Breast epithelium (tissue), 4 donors: ENCODE measurements at places on chromosomes 3 and 15. TPM values are rescaled to one million over a fixed set of nuclear protein-coding genes. Genes with fewer than 3 reads are reported as not detected.

The CELSR3 gene
- 0.88 TPM for total RNA-seq

DNA sequence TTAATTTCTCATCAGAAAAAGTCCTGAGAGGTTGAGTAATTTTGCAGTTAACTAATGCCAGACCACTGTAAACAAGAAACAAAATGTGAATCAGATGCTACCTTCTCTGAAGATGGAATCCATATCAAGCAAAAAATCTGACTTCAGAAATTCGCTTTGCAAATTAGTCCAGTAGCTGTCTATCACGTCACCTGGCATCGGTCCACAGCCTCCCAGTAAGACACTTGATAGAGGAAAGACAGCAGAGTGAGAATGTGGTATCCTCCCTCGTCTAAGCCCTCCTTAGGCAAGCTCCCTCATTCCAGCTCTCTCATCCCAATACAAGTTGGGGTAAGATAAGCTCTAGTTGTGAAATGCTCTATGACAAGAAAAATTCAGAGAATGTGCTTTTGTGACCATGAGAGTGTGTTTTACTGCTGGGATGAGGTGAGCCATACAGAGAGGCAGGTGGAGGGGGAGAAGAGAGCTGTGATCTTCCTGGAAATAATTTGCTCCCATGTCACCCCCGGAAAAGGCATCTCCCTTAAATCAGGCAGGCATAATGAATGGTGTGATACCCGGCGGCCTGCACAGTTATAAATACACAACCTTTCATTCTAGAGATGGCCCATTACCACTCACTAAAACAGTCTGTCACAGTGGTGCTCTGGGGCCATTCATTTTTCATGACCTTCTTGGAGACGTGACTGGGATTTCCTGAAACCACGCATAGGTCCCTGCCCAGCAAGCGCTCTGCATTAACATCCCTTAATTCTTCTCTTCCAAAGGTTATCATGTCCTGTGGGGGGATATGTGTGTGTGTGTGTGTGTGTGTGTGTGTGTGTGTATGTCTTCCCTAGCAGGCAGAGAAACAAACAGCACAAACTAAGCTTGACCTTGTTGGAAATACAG, 602.0 kb upstream of the KCNMB2 start:
- DNase-seq: no peak
- H3K4me3 ChIP-seq: no peak overlapping the region
- no peaks in the 10 kb centered on the region for H3K27me3 ChIP-seq
- H3K4me1 ChIP-seq: no peaks in the 10 kb centered on the region
- H3K36me3 ChIP-seq: no peaks in the 10 kb centered on the region

DNA sequence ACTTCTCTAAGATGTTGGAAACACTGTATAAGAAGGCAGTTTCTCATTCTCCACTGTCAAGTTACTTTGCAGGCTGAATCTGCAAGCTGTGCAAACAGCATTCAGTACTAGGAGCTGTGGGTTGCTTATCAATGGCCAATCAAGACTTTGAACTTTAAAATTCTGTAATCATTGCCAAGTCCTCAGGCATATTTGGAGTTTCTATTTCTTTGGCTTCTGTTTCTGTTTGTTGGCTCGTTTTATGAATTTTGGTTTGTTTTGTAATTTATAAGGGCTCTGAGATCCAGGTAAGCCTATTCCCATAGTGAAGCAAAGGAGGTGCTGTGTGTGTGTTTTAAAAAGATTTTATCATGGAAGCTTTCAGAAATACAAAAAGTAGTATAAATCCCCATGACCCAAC, 32.1 kb downstream of the TLNRD1 start:
- H3K36me3 ChIP-seq: no peaks in the 10 kb centered on the region
- H3K4me1 ChIP-seq: no peaks in the 10 kb centered on the region

GRCh38 chr3:100096866-100097265, 17.4 kb downstream of the FILIP1L start:
- H3K27me3 ChIP-seq: no peaks in the 10 kb centered on the region
- H3K27ac ChIP-seq: no peak overlapping the region
- H3K4me1 ChIP-seq: no peaks in the 10 kb centered on the region
- DNase-seq: no peak
- H3K4me3 ChIP-seq: no peak overlapping the region
- H3K36me3 ChIP-seq: no peaks in the 10 kb centered on the region
